ENCODE measurements at places on chromosomes 11 and 22.

- no peaks in the 10 kb centered on the region for H3K36me3 ChIP-seq
- H3K27ac ChIP-seq, result no peak overlapping the region
- H3K4me1 ChIP-seq, result no peaks in the 10 kb centered on the region
- H3K27me3 ChIP-seq, result peaks cover 57% of the 10 kb centered on the region
Measured at GRCh38 chr11:45649544-45650165, 15.8 kb downstream of the CHST1 start.

DNA sequence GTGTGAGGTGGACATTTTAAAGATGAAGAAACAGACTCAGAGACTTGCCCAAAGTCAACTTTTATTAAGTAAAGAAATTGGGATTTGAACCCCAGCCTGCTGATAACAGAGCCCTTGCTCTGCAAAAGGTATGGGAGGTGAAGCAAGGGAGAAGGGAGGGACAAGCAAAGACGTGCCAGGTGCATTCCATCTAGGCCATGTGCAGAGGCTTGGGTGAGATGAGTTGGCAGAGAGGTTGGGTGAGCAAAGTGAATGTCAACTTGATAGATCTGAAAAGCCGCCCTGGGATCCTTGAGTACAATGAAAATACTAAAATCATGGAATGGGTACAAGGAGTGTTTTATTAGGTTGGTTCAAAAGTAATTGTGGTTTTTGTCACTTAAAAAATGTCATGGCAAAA is 341.3 kb downstream of the CADM1 start:
- H3K4me1 ChIP-seq, result no peaks in the 10 kb centered on the region
- H3K27ac ChIP-seq, result no peak overlapping the region
- no peak overlapping the region for H3K4me3 ChIP-seq
- peaks cover 84% of the 10 kb centered on the region for H3K27me3 ChIP-seq
- DNase-seq, result no peak
- H3K36me3 ChIP-seq, result no peaks in the 10 kb centered on the region

DNA sequence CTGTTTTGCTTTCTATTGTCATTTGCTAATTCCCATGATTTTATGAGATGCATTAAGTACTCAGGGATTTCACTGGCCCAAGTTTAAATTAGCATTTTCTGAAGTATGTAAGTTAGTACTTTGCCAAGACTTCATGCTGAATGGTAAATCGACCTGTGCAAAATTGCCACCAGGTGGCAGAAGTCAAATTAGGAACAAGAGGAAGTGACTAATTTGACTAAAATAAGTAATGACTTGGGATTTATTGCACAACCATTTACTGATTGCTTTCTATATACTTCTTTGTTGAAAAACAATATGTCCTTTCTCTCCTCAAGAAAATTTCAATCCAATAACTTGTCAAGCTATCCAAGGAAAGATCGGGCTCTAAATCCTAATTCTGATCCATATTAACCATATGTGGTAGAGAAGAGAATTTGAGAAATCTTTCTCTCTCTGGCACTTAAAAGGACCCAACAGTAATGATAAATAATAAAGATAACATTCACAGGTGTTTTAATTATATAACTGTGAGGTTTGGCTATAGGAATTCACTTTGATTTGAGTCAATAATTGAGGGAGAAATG is 253.7 kb upstream of the CHORDC1 start:
- H3K27me3 ChIP-seq, result no peaks in the 10 kb centered on the region
- peak; percentile 25 for DNase-seq
- no peaks in the 10 kb centered on the region for H3K36me3 ChIP-seq

GRCh38 chr11:14081581-14082231 is 119.2 kb downstream of the SPON1 start:
- no peaks in the 10 kb centered on the region for H3K36me3 ChIP-seq
- no peak for DNase-seq
- no peak overlapping the region for H3K4me3 ChIP-seq
- H3K27ac ChIP-seq, result no peak overlapping the region
- H3K27me3 ChIP-seq, result no peaks in the 10 kb centered on the region
- H3K4me1 ChIP-seq, result no peaks in the 10 kb centered on the region

GRCh38 chr22:25147642-25147928 is 52.1 kb upstream of the CRYBB3 start:
- H3K27me3 ChIP-seq, result no peaks in the 10 kb centered on the region
- no peak overlapping the region for H3K27ac ChIP-seq
- no peaks in the 10 kb centered on the region for H3K4me1 ChIP-seq
- H3K36me3 ChIP-seq, result no peaks in the 10 kb centered on the region

GRCh38 chr22:47419239-47419638 is 656.8 kb downstream of the TBC1D22A start:
- H3K36me3 ChIP-seq, result no peaks in the 10 kb centered on the region
- no peak overlapping the region for H3K27ac ChIP-seq
- H3K4me3 ChIP-seq, result no peak overlapping the region

- DNase-seq, result peak; percentile 28
- 0 out of 2 replicates have a peak, but pooled peaks cover 3% of the 10 kb centered on the region for H3K36me3 ChIP-seq
Measured at GRCh38 chr11:65781962-65782815, 1.4 kb upstream of the AP5B1 start.

DNA sequence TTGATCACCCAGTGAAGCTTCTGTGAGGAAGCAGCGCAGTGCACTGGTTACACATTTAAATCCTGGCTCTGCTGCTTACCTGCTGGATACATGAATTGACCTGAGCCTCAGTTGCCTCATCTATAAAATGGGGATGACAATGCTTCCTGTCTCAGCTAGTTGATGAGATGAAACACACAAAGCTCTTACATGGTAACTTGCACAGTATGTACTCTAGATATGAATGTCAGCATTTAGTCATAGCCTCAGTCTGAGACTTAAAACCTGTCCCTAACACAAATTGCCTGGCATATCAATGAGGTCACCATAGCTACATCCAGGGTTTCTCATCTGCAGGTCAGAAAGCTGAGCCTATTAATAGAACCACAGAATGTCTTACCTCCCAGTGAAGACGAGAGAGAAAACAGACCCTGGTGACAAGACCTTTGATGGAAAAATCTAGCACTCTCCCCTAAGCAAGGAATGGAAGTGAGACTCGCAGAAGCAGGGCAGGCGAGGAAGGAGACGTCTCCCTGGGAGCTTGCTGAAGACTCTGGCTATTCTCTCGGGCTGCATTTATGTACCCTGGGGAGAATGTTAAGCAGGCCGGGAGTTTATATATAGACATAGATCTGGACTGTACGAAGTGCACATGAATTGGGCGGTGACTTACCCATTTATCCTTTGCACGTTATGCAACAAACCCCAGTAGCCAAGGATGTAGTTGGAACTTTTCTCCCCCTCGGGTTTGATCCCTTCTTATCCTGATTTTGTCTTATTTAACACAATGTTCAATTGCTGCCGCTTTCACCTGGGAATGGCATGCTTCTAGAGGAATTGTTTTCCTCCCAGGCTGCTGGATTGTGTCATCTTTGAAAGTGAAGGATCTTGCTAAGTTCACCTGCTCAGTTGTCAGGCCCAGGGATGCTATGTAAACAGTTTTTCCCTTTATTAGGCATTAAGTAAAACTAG is 18.0 kb downstream of the SDHAF2 start:
- no peaks in the 10 kb centered on the region for H3K4me1 ChIP-seq
- no peak overlapping the region for H3K27ac ChIP-seq
- no peaks in the 10 kb centered on the region for H3K27me3 ChIP-seq
- H3K36me3 ChIP-seq, result peaks cover 11% of the 10 kb centered on the region

GRCh38 chr11:131924457-131925201 is 554.2 kb downstream of the NTM start:
- H3K27me3 ChIP-seq, result peaks cover 24% of the 10 kb centered on the region
- no peak overlapping the region for H3K27ac ChIP-seq
- no peak for DNase-seq

GRCh38 chr11:125222494-125222893 is 57.9 kb downstream of the PKNOX2 start:
- no peak for DNase-seq
- H3K36me3 ChIP-seq, result no peaks in the 10 kb centered on the region
- 0 out of 2 replicates have a peak, but pooled peaks cover 7% of the 10 kb centered on the region for H3K27me3 ChIP-seq
- H3K4me1 ChIP-seq, result no peaks in the 10 kb centered on the region
- no peak overlapping the region for H3K27ac ChIP-seq
- H3K4me3 ChIP-seq, result no peak overlapping the region

- H3K27ac ChIP-seq, result no peak overlapping the region
- H3K36me3 ChIP-seq, result no peaks in the 10 kb centered on the region
- no peaks in the 10 kb centered on the region for H3K27me3 ChIP-seq
- DNase-seq, result no peak
- H3K4me1 ChIP-seq, result no peaks in the 10 kb centered on the region
- no peak overlapping the region for H3K4me3 ChIP-seq
Measured at GRCh38 chr11:75273411-75274391, 33.1 kb downstream of the TPBGL start.

DNA sequence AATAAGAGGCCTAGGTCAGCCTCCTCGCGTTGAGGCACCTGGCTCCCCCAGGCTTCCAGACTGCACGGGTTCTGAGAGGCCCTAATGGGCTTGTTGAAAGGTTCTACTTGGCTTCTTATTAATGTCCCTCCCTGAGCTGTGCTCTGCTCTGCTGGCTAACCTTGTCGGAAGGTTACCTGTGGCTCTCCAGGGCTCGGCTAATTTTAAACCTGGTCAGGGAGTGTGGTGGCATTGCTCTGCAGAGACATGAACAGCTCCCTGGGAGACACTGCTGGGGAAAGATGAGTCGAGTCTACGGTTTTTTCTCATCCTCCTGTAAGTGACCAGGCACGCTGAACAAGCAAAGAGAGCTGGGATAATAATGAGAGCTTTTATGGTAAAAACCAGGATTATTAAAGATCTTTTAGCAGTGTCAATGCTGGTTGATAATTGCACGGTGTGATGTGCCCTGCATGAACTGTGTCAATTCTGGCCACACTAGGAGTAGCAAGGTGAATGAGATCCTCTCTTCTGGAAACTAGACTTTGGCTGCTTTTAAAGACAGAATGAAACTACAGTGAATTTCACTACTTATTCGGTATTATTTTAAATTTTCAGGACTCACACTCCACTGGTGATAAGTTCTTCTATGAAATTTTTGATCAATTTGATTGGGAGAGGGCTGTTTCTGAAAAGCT is 70.7 kb downstream of the TEAD1 start:
- no peaks in the 10 kb centered on the region for H3K36me3 ChIP-seq
- H3K4me3 ChIP-seq, result no peak overlapping the region
- no peaks in the 10 kb centered on the region for H3K27me3 ChIP-seq
- DNase-seq, result no peak

GRCh38 chr11:72249961-72250360 is 6.0 kb upstream of the PHOX2A start:
- H3K27me3 ChIP-seq, result peaks cover 55% of the 10 kb centered on the region
- DNase-seq, result no peak
- no peaks in the 10 kb centered on the region for H3K4me1 ChIP-seq
- H3K4me3 ChIP-seq, result no peak overlapping the region

DNA sequence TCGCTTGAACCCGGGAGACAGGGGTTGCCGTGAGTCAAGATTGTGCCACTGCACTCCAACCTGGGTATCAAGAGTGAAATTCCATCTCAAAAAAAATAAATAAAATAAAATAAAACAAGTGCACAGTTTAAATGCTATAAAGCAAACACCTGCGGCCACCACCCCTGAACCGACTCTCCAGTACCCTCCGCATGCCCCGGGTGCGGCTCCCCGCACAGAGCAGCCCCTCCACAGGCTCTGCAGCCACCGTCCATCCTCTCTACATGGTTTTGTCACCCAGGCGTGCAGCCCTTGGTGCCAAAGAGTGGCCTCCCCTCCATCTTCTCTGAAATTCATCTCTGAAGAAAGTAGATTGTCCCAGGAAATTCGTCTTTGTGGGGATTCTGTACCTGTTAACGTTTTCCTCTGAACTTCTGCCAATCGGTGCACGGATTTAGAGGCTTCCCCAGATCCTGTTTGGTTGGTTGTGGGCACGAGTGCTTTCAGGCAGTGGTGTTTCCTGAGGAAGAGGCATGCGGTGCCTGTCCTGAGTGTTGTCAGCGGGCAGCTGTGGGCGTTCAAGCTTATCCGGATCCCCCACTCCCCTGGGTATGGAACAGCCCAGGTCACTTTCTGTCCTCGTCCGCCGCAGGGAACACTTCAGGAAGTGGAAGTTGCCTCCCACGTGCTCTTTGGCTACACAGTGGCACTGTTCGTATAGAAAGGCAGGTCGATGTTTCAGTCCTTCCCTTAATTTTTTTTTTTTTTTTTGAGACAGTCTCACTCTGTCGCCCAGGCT is 4.1 kb downstream of the MIOX start:
- H3K4me1 ChIP-seq, result 0 out of 2 replicates have a peak, but pooled peaks cover 4% of the 10 kb centered on the region
- H3K4me3 ChIP-seq, result no peak overlapping the region
- DNase-seq, result no peak
- no peak overlapping the region for H3K27ac ChIP-seq
- H3K36me3 ChIP-seq, result no peaks in the 10 kb centered on the region
- H3K27me3 ChIP-seq, result no peaks in the 10 kb centered on the region

GRCh38 chr11:29231991-29232390 is 784.8 kb downstream of the KCNA4 start:
- H3K4me1 ChIP-seq, result no peaks in the 10 kb centered on the region
- H3K36me3 ChIP-seq, result no peaks in the 10 kb centered on the region
- no peak overlapping the region for H3K27ac ChIP-seq
- H3K4me3 ChIP-seq, result no peak overlapping the region
- H3K27me3 ChIP-seq, result no peaks in the 10 kb centered on the region

- H3K4me3 ChIP-seq, result no peak overlapping the region
- H3K36me3 ChIP-seq, result 0 out of 2 replicates have a peak, but pooled peaks cover 8% of the 10 kb centered on the region
- H3K4me1 ChIP-seq, result peaks cover 10% of the 10 kb centered on the region
Measured at GRCh38 chr11:77003963-77004362, 30.2 kb upstream of the B3GNT6 start.

DNA sequence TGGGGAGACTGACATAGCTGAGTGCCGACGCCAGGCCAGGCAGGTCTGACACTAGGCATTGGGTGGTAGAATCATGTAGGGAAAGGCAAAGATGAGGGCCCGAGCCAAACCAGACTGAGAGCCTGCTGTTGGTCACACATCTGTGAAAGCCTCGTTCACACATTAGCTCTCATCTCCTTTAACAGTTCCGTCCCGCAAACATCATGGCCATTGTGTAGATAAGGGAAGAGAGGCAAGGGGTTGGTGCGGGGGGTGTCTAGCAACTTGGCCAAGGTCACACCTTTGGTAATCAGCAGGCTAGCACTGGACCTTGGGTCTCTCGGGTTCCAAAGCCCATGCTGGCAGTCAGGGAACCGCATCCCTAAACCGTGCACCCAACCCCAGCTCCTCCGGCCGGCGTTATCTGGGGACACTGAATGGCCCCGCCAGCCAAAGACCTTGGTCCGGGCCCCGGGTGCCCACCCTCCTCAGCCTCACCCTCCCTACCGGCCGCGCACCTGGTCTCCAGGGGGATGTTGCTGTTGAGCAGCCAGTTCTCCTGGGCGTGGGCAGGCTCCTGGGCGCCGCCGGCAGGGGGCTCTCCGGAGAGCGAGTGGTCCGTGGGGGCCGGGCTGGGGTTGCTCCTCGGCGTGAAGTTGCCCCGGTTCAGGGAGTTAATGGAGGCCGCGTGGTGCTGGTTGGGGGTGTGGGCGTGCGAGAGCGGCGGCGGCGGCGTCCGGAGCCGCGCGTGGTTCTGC is 328.3 kb upstream of the NARS2 start:
- H3K4me3 ChIP-seq, result no peak overlapping the region
- 0 out of 2 replicates have a peak, but pooled peaks cover 6% of the 10 kb centered on the region for H3K4me1 ChIP-seq
- no peaks in the 10 kb centered on the region for H3K36me3 ChIP-seq
- peaks cover 81% of the 10 kb centered on the region for H3K27me3 ChIP-seq

- DNase-seq, result no peak
- H3K4me3 ChIP-seq, result no peak overlapping the region
- peaks cover 67% of the 10 kb centered on the region for H3K27me3 ChIP-seq
- H3K27ac ChIP-seq, result no peak overlapping the region
- no peaks in the 10 kb centered on the region for H3K36me3 ChIP-seq
Measured at GRCh38 chr11:131685906-131686305, 315.5 kb downstream of the NTM start.

GRCh38 chr11:35250621-35251020 is 111.7 kb downstream of the CD44 start:
- H3K4me3 ChIP-seq, result no peak overlapping the region
- no peaks in the 10 kb centered on the region for H3K36me3 ChIP-seq
- no peaks in the 10 kb centered on the region for H3K4me1 ChIP-seq
- no peaks in the 10 kb centered on the region for H3K27me3 ChIP-seq
- no peak for DNase-seq
- no peak overlapping the region for H3K27ac ChIP-seq
